ENCODE measurements at places on chromosomes 12 and 14.

DNA sequence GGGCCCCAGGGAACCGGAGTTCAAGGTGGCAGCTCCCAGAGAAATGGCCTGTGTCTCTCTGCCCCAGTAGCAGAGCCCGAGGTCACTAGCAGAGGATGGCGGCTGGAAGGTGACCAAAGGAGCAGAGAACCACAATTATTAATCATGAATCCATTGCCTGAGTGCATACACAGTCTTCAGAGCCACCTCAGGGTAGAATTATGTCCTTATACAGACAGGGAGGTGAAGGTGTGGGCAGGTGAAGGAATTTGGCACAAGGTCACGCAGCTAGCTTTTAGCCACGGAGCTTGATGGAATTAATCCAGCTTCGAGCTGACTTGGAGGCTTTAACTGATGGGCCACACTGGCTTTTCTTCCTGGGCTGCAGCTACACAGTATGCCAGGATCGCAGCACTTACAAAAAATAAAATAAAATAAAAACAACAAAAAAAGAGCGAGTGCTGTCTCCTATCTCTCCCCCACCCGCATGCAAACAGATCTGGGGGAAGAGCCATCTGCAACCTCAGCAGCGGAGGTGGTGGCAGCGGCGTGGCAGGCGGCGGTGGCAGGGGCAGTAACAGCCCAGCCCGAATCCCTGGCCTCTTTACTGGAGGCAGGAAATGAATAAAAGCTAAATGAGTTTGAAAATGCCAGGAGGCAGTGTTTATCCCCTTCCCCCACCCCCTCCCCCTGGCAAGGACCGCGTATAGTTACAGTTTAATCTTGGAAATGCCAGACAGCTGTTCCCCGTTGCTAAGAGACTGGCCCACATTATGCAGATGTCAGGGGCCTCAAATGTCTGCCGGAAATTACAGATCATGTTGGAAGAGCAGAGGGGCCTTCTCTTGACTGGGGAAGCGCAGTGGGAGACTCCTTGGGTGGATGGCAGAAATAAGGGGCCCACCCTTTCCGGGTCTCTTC, 93.5 kb downstream of the LRRC74A start:
- H3K4me3 ChIP-seq, result no peak overlapping the region
- H3K36me3 ChIP-seq, result no peaks in the 10 kb centered on the region
- H3K4me1 ChIP-seq, result peaks cover 5% of the 10 kb centered on the region
- H3K27ac ChIP-seq, result peak overlapping the region; percentile 32
- no peak for DNase-seq
- no peaks in the 10 kb centered on the region for H3K27me3 ChIP-seq

DNA sequence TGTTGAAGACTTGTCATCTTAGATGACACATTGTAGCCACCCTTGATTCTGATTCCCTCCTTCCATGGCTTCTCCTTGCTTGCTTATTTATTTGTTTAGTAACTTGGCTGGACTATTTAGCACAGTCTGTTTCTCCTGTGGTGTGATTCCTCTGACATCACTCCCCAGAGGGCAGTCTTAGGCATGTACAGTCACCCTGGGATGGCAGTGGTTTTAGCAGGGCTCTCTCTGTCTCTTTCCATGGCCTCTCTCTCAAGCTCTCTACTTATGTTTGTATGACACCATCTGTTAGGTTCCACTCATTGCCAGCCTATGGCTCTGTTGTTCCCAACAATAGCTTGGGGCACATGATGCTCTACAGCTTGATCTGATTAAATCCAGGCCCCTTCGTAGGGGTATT, 158.3 kb downstream of the ADGRD1 start:
- peaks cover 1% of the 10 kb centered on the region for H3K36me3 ChIP-seq
- peaks cover 28% of the 10 kb centered on the region for H3K27me3 ChIP-seq
- H3K4me1 ChIP-seq, result no peaks in the 10 kb centered on the region
- H3K4me3 ChIP-seq, result no peak overlapping the region

GRCh38 chr12:59828521-59828920, 232.7 kb downstream of the SLC16A7 start:
- no peak overlapping the region for H3K27ac ChIP-seq
- no peak for DNase-seq
- H3K36me3 ChIP-seq, result no peaks in the 10 kb centered on the region
- H3K4me1 ChIP-seq, result no peaks in the 10 kb centered on the region
- H3K4me3 ChIP-seq, result no peak overlapping the region
- no peaks in the 10 kb centered on the region for H3K27me3 ChIP-seq

GRCh38 chr12:69015017-69015416, 82.0 kb upstream of the CPM start:
- peaks cover 51% of the 10 kb centered on the region for H3K27me3 ChIP-seq
- DNase-seq, result no peak
- no peak overlapping the region for H3K27ac ChIP-seq
- H3K36me3 ChIP-seq, result no peaks in the 10 kb centered on the region
- no peaks in the 10 kb centered on the region for H3K4me1 ChIP-seq

- H3K4me3 ChIP-seq, result no peak overlapping the region
- H3K36me3 ChIP-seq, result no peaks in the 10 kb centered on the region
These were observed 12.8 kb upstream of the FGF23 start for GRCh38 chr12:4392223-4392742.

GRCh38 chr14:23167116-23167847, 16.2 kb downstream of the SLC7A8 start:
- H3K4me3 ChIP-seq, result no peak overlapping the region
- H3K27me3 ChIP-seq, result peaks cover 48% of the 10 kb centered on the region
- peaks cover 3% of the 10 kb centered on the region for H3K36me3 ChIP-seq
- H3K4me1 ChIP-seq, result no peaks in the 10 kb centered on the region

DNA sequence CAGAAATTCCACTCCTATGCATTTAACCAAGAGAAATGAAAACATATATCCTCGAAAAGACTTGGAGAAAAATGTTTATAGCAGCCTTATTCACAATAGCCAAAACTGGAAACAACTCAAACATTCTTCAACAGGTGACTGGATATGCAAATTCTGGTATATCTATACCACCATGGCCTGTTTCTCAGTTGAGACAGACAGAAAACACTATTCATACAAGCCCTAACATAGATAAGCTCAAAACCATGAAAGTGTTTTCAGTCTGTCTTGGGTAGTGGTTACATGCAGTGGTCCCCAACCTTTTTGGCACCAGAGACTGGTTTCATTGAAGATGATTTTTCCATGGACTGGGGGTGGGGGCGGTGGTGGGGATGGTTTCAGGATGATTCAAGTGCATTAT, 83.8 kb downstream of the SRGAP1 start:
- no peak overlapping the region for H3K27ac ChIP-seq
- no peak for DNase-seq
- H3K4me3 ChIP-seq, result no peak overlapping the region

- no peak for DNase-seq
- peaks cover 16% of the 10 kb centered on the region for H3K36me3 ChIP-seq
- H3K27me3 ChIP-seq, result no peaks in the 10 kb centered on the region
- H3K4me3 ChIP-seq, result no peak overlapping the region
These were observed 9.8 kb downstream of the NPC2 start for GRCh38 chr14:74483321-74483720.

GRCh38 chr12:113145720-113146551, 3.6 kb upstream of the CFAP73 start:
- H3K27me3 ChIP-seq, result peaks cover 11% of the 10 kb centered on the region
- no peaks in the 10 kb centered on the region for H3K36me3 ChIP-seq
- no peak for DNase-seq
- H3K4me1 ChIP-seq, result no peaks in the 10 kb centered on the region
- H3K27ac ChIP-seq, result no peak overlapping the region
- no peak overlapping the region for H3K4me3 ChIP-seq

GRCh38 chr12:9674226-9674590, 4.7 kb downstream of the CLEC2D start:
- peaks cover 50% of the 10 kb centered on the region for H3K36me3 ChIP-seq
- H3K27me3 ChIP-seq, result no peaks in the 10 kb centered on the region
- peak overlapping the region; percentile 87 for H3K4me3 ChIP-seq

DNA sequence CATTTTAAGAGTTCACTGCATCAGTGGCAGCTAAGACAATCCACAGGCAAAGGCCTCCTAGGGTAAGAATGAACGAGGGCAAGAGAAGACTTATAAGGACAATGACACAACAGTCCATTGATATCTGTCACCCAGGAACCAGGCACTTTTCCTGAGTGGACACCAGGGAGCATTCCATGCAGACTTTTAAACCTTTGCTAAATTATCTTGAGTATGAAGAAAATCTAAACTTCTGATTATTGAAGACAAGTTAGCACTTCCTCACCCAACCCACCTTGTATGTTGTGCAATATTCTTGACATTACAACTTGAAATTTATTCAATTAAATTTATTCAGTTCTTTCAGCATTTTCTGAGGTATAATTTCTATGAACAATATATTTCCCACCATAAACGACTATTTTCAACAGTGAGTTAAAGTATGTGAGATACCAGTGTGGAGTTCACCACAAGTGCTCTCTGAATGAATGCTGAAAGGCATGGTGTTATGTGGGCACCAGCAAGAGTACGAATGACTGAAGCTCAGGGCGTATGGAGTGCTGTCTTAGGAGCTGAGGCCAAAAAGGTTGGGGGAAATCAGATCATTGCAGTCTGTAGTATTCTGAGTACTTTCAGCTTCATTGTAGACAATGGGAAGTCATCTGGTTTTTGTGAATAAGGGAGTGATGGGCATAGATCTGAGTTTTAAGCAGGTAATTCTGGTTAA, 124.3 kb upstream of the LMNTD1 start:
- DNase-seq, result no peak
- no peaks in the 10 kb centered on the region for H3K27me3 ChIP-seq
- H3K4me1 ChIP-seq, result no peaks in the 10 kb centered on the region
- H3K4me3 ChIP-seq, result no peak overlapping the region
- H3K27ac ChIP-seq, result no peak overlapping the region

DNA sequence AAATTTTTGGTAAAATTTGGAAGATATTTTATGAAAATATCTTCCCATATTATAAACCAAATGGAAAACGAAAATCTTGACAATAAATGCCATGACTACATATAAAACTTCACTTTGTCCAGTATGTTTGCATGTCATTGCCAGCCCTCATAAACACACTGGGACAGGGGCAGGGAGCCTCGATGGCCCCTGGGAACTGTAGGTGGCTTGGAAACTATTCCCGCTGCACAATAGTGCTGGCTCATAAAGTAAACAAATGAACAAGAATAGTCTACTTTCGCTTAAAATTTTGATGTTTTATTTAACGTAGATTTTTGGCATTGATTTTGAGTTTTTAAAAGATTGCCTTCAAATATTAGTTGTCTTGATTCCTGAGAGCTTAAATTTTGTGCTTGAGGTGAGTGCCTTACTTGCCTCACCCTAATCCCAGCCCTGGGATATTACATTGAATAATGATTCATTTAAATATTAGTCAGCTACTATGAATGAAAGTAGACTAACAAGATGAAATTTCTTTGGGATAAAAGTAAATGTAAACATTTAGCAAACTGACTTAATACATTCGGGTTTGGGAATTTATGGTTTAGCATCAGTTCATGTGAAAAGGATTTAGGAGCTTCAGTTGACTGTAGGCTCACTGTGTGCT, 74.0 kb upstream of the PKP2 start:
- no peaks in the 10 kb centered on the region for H3K4me1 ChIP-seq
- no peak overlapping the region for H3K4me3 ChIP-seq
- H3K36me3 ChIP-seq, result no peaks in the 10 kb centered on the region
- no peak overlapping the region for H3K27ac ChIP-seq

DNA sequence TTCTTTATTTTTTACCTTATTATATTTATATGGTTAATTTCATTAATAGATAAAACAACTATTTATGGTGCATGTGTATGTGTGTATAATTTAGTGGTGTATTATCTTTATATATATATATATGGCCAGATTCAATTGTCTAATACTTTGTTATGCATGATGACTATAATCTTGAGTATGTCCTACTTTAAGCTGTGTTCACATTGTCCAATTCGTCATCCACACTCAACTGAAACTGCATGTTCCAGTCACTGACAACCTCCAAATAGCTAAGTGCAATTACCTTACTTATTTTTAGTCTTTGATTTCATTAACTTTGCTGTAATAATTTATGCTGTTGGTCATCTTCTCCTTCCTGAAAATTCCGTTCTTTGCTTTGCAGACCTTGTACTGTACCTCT, 306.5 kb upstream of the TMTC1 start:
- no peaks in the 10 kb centered on the region for H3K4me1 ChIP-seq
- H3K27ac ChIP-seq, result no peak overlapping the region
- peaks cover 2% of the 10 kb centered on the region for H3K36me3 ChIP-seq
- H3K27me3 ChIP-seq, result no peaks in the 10 kb centered on the region
- no peak overlapping the region for H3K4me3 ChIP-seq

GRCh38 chr12:93645702-93646101, 31.5 kb upstream of the CRADD start:
- H3K4me3 ChIP-seq, result no peak overlapping the region
- no peak overlapping the region for H3K27ac ChIP-seq
- H3K4me1 ChIP-seq, result no peaks in the 10 kb centered on the region
- DNase-seq, result no peak

DNA sequence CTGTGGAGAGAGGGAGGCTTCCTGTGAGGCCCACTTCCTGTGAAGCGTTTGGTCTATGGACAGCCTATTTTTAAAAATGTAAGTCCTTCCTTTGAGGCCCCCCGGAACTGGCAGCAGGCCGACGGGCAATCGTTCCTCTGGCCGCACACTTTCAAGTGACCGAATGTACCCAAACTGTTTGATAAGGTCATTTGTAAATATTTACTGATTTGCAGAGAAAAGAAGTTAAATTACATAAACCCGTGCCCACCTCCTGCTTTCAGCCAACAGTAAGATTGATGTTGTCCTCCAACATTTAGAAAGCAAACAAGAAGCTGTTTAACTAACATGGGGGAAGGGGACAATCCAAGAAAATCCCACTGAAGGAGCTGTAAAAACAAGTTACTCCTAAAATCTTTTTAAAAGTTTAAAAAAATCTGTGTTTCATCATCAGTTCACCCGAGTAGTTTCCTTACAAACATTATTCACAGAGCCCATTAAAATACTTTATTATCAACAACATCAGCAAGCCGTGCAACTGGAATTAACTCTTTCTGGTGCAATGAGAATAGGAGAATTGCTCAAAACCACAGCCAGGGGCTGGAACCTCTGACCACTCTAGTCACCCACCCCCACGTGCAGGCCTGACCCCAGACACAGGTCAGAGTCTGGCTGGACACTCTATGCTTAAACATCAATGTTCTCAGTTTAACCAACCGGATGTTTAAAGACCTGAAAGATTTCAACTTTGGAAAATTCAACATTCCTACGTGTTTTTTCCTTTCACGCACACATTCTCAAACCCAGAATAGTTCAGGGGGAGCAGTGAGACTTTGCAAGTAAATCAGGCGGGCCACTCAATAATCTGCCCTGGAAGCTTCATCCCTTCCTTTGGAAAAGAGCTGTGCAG, 65.3 kb downstream of the FOXN3 start:
- H3K27ac ChIP-seq, result peak overlapping the region; percentile 89
- H3K4me1 ChIP-seq, result peaks cover 57% of the 10 kb centered on the region
- no peak for DNase-seq
- peaks cover 14% of the 10 kb centered on the region for H3K36me3 ChIP-seq
- no peaks in the 10 kb centered on the region for H3K27me3 ChIP-seq

DNA sequence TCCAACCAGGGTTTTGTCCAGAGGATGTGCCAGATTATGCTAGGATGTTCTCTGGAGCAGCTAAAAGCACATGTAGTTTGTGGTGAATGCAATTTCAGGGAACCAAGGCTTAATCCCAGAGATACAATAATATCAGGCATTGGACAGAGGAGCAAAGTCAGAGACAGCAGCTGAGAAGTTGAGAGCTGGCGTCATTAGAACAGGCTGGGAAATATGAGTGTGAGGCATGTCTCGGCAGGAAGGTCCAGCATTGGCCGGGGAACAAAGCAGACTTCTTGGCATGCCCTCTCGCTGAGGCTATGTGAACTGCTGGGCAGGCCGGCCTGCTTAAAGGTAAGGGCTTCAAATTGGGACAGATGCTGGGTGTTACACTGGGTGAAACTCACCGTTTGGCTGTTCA, 125.4 kb downstream of the CAND1 start:
- no peaks in the 10 kb centered on the region for H3K4me1 ChIP-seq
- H3K27me3 ChIP-seq, result no peaks in the 10 kb centered on the region
- DNase-seq, result no peak
- H3K36me3 ChIP-seq, result peaks cover 2% of the 10 kb centered on the region
- H3K4me3 ChIP-seq, result no peak overlapping the region

GRCh38 chr14:81211844-81212243, 8.9 kb downstream of the GTF2A1 start:
- no peaks in the 10 kb centered on the region for H3K27me3 ChIP-seq
- H3K36me3 ChIP-seq, result peaks cover 43% of the 10 kb centered on the region
- no peak for DNase-seq
- no peak overlapping the region for H3K4me3 ChIP-seq

Measured in central memory CD8-positive, alpha-beta T cell (primary cell).